ENCODE measurements at places on chromosomes 12 and 14.

DNA sequence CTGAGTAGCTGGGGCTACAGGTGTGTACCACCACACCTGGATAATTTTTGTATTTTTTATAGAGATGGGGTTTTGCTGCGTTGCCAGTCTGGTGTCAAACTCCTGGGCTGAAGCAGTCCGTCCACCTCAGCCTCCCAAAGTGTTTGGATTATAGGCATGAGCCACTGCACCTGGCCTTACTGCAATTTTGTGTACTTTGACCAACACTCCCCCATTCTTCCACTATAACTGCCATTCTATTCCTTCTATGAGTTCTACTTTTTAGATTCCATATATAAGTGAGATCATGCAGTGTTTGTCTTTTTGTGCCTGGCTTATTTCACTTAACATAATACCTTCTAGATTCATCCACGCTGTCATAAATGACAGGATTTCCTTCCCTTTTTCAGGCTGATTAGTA, 199.1 kb downstream of the NUBPL start:
- no peak for DNase-seq

- no peak for DNase-seq
Observed at GRCh38 chr12:93704122-93704521, 26.9 kb downstream of the CRADD start.

DNA sequence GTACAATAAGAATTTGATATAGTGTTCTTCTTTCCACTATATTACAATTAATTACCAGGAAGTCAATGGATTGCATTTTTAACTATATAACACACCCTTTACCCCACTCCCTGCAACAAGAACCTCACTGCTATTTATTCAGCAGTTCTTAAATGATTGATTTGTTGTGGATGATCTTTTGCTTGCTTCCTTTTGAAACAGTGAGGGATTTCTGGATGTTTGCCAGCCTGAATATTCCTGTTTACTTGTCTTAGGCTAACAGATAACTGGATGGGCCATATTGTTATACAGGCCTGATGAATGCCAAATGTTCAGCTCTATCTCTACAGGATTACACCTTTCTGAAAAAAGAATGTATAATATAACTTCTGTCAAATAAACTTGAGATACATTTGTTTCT, 497.6 kb downstream of the APAF1 start:
- DNase-seq = no peak

DNA sequence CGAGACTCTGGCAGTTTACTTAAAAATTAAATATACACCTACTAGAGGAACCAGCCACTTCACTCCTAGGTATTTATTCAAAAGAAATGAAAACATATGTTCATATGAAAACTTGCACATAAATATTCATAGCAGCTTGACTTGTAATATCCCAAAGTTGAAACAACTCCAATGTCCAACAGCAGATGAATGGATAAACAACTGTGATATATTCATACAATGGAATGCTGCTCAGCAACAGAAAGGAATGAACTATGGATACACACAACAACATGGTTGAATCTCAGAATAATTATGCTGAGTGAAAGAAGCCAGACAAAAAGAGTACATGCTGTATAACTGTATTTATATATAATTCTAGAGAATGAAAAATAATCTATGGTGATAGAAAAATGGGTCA, 53.4 kb upstream of the DACT1 start:
- DNase-seq = no peak

DNA sequence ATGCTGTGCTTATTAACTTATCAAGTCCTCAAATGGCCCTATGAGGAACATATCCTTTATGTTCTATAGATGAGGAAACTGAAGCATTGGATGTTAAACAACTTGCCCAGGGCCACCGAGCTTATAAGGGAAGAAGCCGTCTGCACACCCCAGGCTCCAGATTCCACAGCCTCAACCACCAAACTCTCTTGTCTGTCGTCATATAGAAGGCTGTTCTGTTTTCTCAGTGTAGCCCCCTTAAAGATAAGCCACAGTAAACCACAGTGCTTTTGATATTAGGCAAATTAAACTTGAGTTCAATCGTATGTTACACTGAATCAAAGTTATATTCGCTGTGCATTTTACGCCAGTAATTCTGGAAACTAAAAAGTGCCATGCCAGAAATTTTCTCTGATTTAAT, 116.7 kb downstream of the PRKCH start:
- DNase-seq = no peak

DNA sequence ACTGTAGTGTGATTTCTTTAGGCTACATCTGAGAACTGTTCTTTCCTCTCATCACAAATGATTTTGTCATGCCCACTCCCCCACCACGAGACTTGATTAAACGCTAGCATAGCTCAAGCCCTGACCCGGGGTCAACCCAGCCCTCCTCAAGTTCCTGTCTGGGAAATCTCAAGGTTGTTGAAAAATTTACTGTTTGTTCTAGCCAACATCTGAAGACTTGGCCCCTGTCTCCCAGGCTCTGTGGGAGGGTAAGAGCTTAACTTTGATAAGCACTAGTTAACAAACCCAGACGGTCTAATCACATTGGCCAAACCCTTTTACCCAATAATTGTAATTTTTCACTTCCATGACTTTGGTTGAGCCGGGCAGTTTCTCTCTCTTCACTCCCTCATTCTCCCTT, 86.2 kb upstream of the AMIGO2 start:
- DNase-seq = no peak

- DNase-seq = no peak
Observed at GRCh38 chr12:119307747-119308146, 26.8 kb upstream of the CCDC60 start.
